Stimulated activated CD8-positive, alpha-beta memory T cell treated with anti-CD3 and anti-CD28 coated beads, Interleukin-15, amount 100 ng/mL, for 1 hour (primary cell): ENCODE measurements at places on chromosomes 12 and 14.

DNA sequence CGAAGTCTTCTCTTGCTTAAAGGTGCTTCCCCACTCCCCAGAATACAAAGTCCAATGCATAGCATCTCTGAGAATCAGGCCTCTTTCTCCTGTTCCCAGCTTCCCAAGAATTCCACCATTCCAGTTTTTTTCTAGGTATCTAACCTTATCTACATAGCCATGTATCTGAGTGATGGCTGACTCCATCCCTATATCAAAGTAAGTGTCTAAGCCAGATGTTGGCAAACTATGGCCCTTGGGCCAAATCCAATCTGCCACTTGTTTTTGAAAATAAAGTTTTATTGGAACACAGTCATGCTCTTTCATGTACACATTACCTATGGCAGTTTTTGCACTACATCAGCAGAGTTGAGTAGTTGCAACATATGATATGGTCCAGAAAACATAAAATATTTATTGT is 129.6 kb downstream of the LLPH start:
- DNase-seq: no peak

GRCh38 chr14:21494902-21495762 is 16.0 kb downstream of the METTL3 start:
- DNase-seq: no peak

DNA sequence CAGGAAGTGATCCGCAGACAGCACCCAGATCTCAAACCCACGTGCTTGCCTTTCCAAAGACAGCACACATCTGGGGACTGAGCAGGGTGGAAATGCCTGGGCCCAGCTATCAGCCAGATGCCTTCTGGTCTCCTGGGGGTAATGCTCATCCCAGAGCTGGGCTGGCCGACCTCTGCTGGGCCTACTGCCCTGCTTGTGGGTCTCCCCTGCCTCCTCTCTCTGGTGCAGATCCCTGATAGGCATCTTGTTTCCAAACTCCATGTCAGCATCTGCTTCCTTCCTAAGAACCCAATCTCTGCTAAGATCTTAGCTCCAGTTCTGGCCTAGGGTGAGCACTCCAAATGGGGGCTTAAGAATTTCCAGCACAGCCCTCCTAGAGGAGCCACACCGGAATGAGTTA is 1043.0 kb downstream of the VRK1 start:
- no peak for DNase-seq

DNA sequence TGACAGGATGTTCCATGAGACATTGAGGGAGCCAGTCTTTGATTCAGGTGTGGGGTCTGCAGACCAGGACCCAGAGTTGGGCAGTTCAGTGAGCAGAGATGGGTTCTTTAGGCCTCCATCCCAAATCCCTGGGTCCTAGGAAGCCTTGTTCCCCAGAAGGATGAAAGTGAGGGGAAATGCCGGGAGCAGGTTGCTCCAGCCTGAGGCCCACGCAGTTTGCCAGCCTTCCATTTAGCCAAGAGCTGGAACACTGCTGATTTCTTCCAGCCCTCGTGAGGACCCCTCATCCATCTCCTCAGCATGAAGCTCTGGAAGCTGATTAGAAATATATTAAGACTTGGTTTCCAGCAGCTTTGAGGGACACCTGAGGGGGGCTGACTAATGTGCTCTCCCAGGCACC is 12.1 kb downstream of the C14orf132 start:
- DNase-seq: no peak

GRCh38 chr14:101289230-101289690 is 272.0 kb upstream of the DIO3 start:
- no peak for DNase-seq

GRCh38 chr12:123867141-123867540 is 105.0 kb downstream of the DNAH10 start:
- DNase-seq: no peak

DNA sequence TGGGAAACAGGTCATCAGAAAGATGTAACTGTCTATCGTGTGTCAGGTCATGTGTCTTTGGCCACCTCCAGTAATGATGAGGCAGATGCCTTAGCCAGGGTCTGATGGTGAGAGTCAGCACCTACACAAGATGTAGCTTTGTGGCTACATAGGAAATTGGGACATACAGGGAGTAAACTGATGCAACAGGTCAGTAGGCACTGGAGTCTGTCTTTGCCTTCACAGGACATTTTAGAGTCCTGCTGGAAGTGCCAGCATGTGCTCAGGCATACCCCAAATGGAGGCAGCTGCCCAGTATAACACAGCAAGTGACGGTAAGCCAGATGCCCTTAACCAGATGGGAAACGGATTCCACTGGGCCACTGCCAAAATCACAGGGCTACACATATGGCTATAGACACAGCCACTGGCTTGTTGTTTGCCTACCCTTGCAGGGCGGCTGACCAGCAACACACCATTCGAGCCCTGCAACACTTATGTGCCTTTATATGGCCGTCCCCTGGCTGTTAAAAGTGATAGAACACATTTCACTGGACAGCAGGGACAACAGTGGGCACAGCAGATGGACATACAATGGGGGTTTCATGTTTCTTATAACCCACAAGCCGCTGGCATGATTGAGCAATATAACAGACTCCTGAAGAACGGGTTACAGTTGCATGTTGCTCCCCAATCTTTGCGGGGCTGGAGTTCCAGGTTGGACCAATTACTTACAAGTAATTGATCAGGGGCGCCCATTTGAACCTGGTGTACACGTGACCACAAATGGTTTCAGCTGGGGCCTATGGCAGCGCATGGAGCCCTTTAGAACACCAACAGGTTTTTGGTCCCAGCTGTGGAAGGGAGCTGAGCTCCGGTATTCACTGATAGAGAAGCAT is 12.9 kb upstream of the RNASE12 start:
- DNase-seq: no peak

GRCh38 chr14:65922142-65922541 is 509.6 kb downstream of the FUT8 start:
- DNase-seq: no peak

DNA sequence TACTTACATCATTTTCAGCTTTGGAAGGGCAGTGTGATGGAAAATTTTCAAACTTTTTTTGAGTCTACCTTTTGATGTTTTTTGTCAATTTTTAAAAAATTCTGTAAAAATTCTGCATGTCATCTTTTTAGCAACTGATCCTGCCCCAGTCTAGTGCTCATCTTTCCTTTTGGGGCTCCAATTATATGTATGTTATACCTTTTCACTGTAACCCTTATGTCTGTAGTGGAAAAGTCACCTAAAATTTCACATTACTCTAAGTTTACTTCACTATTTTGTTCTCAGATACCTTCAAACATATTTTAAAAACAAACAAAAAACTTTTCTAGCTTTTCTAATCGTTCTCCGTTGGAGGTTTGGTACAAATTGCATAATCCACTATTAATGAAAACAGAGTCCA is 32.5 kb upstream of the MYRFL start:
- DNase-seq: no peak

- no peak for DNase-seq
Observed at GRCh38 chr12:52872644-52873389, 24.0 kb upstream of the KRT78 start.

GRCh38 chr14:82224610-82225009 is 691.0 kb upstream of the SEL1L start:
- DNase-seq: no peak

GRCh38 chr14:62691647-62692489 is 353.4 kb downstream of the KCNH5 start:
- DNase-seq: no peak

- no peak for DNase-seq
Observed at GRCh38 chr14:94043756-94044475, 17.8 kb downstream of the OTUB2 start.

GRCh38 chr14:63875311-63875710 is 22.5 kb downstream of the SYNE2 start:
- no peak for DNase-seq

DNA sequence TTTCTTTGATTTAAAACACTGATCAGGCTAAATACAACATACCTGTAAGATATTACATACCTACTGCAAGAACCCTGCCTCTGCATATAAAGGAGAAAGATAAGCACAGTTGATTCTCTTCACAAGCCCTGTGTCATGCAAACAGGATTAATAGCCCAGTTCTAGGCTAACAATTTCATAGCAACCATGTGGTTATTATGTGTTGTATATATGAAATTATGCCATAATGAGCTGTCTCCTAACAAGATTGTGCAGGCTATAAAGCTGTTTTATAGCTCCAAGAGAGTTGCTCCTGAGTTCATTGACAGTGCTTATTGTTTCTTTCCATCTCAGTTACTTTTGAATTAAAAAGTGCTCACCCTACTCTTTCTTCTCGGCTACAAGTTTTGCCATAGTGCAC is 609.3 kb downstream of the DIO2 start:
- no peak for DNase-seq

DNA sequence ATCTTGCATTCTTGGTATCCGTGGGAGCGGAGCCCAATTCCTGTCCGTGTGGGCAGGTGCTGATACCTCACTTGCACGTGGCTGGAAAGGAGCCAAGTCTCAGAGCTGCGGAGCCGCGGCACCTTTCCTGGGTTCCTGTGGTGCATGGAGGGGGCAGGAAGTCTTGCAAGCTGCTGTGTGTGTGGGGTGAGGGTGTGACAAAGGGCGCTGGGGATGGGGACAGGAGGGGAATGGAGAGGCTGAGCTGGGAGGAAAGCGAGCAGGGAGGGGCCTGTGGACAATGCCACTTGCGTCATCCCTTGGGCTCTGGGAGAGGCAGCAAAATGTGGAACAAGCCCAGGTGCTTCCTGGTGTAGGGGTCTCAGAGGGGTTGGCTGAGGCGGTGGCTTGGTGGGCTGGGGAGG is 86.7 kb downstream of the CALM1 start:
- no peak for DNase-seq

- no peak for DNase-seq
Observed at GRCh38 chr12:72141381-72141780, 130.8 kb upstream of the TRHDE start.

DNA sequence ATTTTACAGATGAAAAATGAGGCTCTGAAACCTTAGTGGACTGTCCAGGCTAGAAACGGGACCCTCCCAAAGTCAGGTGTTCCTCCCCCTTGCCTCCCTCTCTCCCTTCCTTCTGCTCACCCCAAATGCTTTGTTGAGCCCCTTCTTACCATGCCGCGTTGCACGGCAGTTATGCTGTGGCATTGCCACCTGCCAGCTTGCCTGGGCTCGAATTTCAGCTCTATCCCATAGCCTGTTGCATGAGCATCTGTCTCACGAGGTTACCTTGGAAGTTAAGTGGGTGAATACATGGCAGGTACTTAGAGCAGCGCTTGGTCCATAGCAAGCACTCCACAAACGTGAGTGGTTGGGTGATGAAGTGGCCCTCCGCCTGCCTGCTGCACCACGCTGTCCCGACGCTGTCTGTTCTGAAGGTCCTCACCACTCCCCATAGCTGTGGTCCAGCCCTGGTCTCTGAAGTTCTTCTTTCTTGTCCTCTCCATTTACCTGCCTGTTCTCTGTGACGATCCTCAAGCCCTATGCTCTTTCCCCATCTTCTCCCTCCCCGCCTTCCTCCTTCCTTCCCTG is 269.9 kb downstream of the CACNA1C start:
- DNase-seq: no peak

DNA sequence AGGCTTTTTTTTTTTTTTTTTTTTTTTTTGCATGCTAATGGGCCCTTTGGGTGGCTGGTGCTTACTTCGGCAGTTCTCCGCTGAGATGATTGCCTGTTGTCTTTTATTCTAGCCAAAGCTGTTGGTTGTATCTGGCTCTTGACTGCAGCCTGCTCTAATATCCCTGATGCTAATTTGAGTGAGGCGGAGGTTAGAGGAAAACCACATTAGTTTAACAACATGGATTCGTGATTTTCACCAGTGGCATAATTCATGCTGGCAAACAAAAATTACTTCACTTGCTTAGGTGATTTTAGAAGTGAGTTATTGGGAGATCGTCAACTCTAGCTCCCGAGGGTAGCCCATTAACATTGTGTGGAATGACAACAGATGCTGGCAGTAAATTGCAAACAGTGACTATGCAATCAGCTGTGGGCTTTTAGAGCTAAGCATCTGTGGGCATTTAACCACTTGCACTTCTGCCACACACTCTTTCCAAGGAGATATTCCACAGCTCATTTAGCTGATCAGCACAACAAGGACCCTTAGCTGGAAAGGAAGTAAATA is 97.6 kb upstream of the ZDHHC17 start:
- DNase-seq: no peak

DNA sequence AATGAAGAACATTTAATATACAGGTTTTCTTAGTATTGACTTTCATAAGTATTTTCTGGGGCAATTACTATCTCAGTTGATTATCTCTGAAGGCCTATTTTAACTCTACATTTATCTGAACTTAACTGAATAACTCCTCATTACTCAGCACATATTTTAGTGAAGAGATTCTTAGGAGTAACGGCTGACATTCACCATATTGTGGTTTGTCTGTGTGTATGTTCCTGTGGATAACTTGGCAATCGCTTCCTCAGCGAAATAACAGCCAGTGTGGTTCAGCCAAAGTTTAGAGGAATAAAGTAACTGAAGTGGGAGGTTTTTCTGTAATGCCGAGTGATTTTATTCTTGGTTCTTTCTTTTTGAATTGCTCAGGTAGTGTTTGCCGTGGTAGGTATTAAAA is 168.0 kb downstream of the RAD51B start:
- DNase-seq: no peak

DNA sequence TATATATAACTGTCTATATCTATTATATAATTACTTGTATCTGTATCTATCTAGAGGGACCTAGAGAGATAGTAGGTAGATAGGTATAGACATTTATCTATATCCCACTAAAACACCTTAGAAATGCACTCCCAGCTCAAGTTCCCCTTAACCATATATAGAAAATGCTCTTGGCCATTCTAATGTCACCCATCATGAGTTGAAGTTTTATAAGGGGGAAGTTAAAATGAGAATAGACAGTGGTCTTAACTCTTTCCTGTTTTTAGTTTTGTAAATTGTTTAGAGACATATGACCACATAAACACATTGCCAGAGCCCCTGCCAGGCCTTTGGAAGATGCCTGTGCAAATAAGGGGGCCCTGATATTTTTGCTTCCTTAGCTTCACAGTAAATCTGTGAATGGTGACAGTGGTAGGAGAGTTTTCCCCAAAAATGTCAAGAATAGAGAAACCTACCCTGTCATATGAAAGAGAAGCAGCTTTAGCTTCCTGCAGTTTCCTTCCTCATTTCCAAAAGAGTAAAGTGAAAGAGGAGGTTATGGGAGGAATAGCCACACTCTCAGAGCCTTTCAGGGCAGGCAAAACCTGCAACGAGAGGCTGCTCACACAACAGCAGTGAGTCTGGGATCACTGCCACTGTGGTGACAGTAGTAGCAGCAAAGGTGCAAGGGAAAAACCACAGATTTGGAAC is 45.5 kb downstream of the MGST1 start:
- DNase-seq: no peak

DNA sequence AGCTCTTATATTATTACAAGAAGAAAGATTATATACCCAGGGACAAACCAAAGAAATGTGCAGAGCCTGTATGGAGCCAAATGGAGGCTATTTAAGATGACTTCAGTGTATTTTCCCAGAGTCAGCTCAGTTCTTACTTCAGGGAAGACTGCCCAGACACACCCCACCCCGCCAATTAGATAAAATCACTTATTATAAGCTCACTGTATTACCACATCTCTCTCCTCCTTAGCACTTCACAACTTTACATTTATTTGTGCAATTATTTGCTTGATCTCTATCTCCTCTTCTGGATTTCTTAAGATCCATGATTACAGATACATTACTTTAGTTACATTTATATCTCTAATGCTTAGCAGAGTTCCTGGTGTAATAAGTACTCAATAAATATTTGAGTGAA is 24.7 kb upstream of the WDR89 start:
- no peak for DNase-seq

GRCh38 chr14:90299408-90299807 is 32.3 kb downstream of the NRDE2 start:
- DNase-seq: no peak
